Ascending aorta (tissue), 2 donors: ENCODE measurements at places on chromosomes 11 and 22. TPM values are rescaled to one million over a fixed set of nuclear protein-coding genes. Genes with fewer than 3 reads are reported as not detected.

Gene PDGFB
- 8.9 TPM for total RNA-seq

Gene PNPLA3
- not detected for total RNA-seq

DNA sequence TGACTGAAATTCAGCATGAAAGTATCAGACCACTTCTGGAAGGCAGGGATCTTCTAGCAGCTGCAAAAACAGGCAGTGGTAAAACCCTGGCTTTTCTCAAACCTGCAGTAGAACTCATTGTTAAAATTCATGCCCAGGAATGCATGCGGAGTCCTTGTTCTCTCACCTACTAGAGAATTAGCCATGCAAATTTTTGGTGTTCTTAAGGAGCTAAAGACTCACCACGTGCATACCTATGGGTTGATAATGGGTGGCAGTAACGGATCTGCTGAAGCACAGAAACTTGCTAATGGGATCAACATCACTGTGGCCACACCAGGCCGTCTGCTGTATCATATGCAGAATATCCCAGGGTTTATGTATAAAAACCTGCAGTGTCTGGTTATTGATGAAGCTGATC lies 19.1 kb downstream of the ZBTB44 start:
- H3K27ac ChIP-seq = no peak overlapping the region
- H3K4me1 ChIP-seq = no peaks in the 10 kb centered on the region
- no peak overlapping the region for H3K4me3 ChIP-seq

Gene KRTAP5-11
- not detected for total RNA-seq

DNA sequence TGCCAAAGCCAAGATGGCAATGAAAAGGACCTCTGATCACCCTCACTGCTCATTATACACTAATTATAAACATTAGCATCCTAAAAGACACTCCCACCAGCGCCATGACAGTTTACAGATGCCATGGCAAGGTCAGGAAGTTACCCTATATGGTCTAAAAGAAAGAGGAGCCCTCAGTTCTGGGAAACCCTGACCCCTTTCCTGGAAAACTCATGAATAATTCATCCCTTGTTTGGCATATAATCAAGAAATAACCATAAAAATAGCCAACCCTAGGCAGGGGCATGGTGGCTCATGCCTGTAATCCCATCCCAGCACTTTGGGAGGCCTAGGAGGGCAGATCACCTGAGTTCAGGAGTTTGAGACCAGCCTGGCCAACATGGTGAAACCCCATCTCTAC lies 12.7 kb upstream of the CAPN5 start:
- H3K4me3 ChIP-seq = no peak overlapping the region
- H3K27ac ChIP-seq = no peak overlapping the region
- H3K27me3 ChIP-seq = no peaks in the 10 kb centered on the region
- H3K4me1 ChIP-seq = no peaks in the 10 kb centered on the region
- no peak for DNase-seq
- no peaks in the 10 kb centered on the region for H3K36me3 ChIP-seq

Gene GRAMD1B
- total RNA-seq = 1.4 TPM

- no peaks in the 10 kb centered on the region for H3K27me3 ChIP-seq
Observed at GRCh38 chr11:122383186-122383585, 267.2 kb upstream of the BLID start.

DNA sequence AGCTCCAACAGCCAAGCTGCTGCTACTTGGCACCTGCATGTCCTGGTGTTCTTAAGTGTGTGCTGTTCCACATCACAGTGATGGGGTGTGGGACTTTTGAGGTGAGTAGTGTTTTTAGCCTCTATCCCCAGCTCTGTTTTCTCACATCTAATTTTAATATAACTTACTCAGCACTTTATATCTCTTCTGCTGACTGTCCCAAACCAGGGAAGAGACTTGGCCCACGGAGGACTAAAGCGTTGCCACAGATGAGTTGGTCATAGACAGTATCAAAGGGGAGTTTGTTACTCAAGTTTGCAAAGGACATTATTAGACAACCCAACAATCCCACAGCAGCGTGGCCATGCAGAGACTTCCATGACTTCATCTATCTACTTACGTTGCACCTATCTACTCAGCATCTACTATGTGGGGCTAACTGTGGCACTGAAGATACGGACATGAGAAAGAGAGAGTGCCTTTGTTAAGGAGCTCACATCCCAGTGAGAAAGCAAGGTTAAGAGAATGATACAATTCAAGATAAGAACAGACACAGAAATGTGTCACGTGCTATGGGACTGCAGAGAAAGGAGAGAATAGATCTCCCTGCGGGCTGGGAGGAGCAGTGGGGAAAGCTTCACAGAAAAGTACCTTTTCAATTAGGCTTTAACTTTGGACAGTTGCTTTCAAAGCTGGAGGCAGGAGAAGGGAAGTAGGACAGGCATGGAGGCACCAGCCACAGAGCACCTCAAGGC lies 82.4 kb downstream of the ME3 start:
- H3K4me3 ChIP-seq = no peak overlapping the region
- no peak for DNase-seq
- peaks cover 12% of the 10 kb centered on the region for H3K4me1 ChIP-seq
- H3K36me3 ChIP-seq = no peaks in the 10 kb centered on the region
- H3K27me3 ChIP-seq = no peaks in the 10 kb centered on the region
- no peak overlapping the region for H3K27ac ChIP-seq

Gene DBX1
- total RNA-seq = not detected

DNA sequence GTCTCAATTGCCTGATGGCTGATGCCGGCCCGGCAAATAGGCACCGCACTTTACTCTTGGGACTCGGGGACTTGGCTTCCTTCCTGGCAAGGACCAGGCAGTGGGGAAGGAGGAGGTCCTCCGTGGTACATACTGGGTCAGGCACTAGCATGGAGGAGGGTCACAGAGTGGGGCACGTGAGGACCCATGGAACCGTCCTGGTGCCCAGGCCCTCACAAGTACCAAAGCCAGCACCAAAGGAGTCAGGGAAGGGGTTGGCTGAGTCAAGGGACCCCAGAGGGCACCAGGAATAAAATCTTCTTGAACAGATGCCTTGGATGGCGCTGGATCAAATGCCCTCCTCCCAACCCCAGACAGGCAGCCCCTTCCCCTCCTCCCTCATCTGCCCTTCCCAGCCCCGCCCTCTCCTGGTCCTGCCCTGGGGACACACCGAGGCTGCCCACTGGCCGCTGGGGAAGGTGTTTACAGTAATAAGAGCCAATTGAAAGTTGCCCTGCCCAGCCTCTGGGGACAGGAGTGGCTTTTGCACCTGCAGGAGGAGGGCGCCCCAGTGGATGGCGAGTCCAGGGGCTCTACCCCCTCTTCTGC lies 5.6 kb upstream of the CARNS1 start:
- H3K27ac ChIP-seq = no peak overlapping the region
- no peaks in the 10 kb centered on the region for H3K27me3 ChIP-seq
- no peak overlapping the region for H3K4me3 ChIP-seq
- no peak for DNase-seq
- no peaks in the 10 kb centered on the region for H3K36me3 ChIP-seq
- no peaks in the 10 kb centered on the region for H3K4me1 ChIP-seq

GRCh38 chr11:45897556-45897955 lies 9.5 kb downstream of the FREY1 start:
- no peak overlapping the region for H3K4me3 ChIP-seq
- H3K4me1 ChIP-seq = peaks cover 20% of the 10 kb centered on the region
- DNase-seq = no peak
- H3K36me3 ChIP-seq = no peaks in the 10 kb centered on the region
- no peak overlapping the region for H3K27ac ChIP-seq
- H3K27me3 ChIP-seq = no peaks in the 10 kb centered on the region

DNA sequence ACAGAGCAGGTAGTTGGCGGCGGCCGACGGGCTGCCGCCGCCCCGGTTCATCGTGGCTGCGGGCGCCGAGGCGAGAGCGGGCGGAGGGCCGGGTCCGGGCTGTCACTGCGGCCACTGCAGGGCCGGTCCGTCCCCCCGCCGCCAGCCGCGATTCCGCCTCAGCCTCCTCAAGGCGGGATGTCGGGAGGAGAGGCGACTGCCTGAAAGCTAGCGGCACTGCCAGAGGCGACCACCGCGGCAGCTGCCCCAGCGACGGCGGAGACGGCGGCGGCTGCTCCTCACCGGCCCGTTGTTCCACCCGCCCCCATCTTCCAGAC lies 234 bp downstream of the SESN3 start:
- no peaks in the 10 kb centered on the region for H3K27me3 ChIP-seq
- peaks cover 14% of the 10 kb centered on the region for H3K4me1 ChIP-seq
- H3K4me3 ChIP-seq = peak overlapping the region; percentile 94
- DNase-seq = no peak
- no peaks in the 10 kb centered on the region for H3K36me3 ChIP-seq
- H3K27ac ChIP-seq = peak overlapping the region; percentile 83

GRCh38 chr22:22936915-22937656 lies 49.5 kb downstream of the IGLL5 start:
- H3K27me3 ChIP-seq = no peaks in the 10 kb centered on the region
- H3K4me3 ChIP-seq = no peak overlapping the region
- no peak for DNase-seq
- H3K27ac ChIP-seq = no peak overlapping the region
- no peaks in the 10 kb centered on the region for H3K36me3 ChIP-seq
- H3K4me1 ChIP-seq = no peaks in the 10 kb centered on the region

GRCh38 chr11:11980841-11981308 lies 27.6 kb downstream of the DKK3 start:
- peak overlapping the region; percentile 81 for H3K27ac ChIP-seq
- H3K4me3 ChIP-seq = no peak overlapping the region
- peaks cover 72% of the 10 kb centered on the region for H3K4me1 ChIP-seq
- H3K36me3 ChIP-seq = no peaks in the 10 kb centered on the region

- no peaks in the 10 kb centered on the region for H3K27me3 ChIP-seq
- H3K36me3 ChIP-seq = peaks cover 18% of the 10 kb centered on the region
- H3K4me3 ChIP-seq = no peak overlapping the region
- no peak for DNase-seq
- H3K27ac ChIP-seq = no peak overlapping the region
Observed at GRCh38 chr11:72962084-72962483, 147.9 kb downstream of the ATG16L2 start.

DNA sequence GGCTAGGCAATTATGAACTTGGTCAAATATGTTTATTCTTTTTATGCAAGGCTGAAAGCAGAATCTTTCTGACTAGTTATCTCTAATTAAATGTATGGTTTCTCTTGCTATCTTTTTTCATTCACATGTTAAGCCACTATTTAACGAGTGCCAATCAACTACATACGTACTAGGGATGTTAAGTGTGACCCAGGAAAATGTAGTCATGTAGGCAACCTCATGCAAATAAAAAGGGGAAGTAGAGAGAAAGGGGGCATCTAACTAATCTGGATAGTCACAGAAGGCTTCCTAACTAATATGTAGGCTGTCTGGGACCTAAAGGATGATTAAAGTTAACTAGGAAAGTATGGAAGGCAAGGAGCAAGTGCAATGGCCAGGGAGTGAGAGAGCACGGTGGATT lies 23.5 kb downstream of the TBRG1 start:
- H3K4me1 ChIP-seq = no peaks in the 10 kb centered on the region
- H3K36me3 ChIP-seq = no peaks in the 10 kb centered on the region
- H3K27ac ChIP-seq = no peak overlapping the region

Gene SSTR3
- not detected for total RNA-seq

GRCh38 chr11:70834984-70835560 lies 417.3 kb downstream of the SHANK2 start:
- H3K4me1 ChIP-seq = no peaks in the 10 kb centered on the region
- no peak overlapping the region for H3K27ac ChIP-seq
- DNase-seq = no peak
- H3K36me3 ChIP-seq = no peaks in the 10 kb centered on the region
- H3K4me3 ChIP-seq = no peak overlapping the region

- H3K4me1 ChIP-seq = no peaks in the 10 kb centered on the region
- H3K27me3 ChIP-seq = no peaks in the 10 kb centered on the region
- H3K27ac ChIP-seq = no peak overlapping the region
- no peak overlapping the region for H3K4me3 ChIP-seq
- DNase-seq = no peak
Observed at GRCh38 chr11:75878933-75879332, 63.9 kb downstream of the UVRAG start.

DNA sequence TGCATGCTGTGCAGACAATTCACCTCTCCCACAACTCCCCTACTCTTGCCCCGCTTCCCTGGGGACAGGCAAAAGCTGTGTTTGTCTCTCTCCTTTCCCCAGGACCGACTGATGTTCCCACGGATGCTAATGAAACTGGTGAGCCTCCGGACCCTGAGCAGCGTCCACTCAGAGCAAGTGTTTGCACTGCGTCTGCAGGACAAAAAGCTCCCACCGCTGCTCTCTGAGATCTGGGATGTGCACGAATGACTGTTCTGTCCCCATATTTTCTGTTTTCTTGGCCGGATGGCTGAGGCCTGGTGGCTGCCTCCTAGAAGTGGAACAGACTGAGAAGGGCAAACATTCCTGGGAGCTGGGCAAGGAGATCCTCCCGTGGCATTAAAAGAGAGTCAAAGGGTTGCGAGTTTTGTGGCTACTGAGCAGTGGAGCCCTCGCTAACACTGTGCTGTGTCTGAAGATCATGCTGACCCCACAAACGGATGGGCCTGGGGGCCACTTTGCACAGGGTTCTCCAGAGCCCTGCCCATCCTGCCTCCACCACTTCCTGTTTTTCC lies 1.4 kb upstream of the MADD start:
- peak overlapping the region; percentile 90 for H3K4me3 ChIP-seq
- H3K4me1 ChIP-seq = peaks cover 10% of the 10 kb centered on the region
- H3K27ac ChIP-seq = peak overlapping the region; percentile 95
- no peaks in the 10 kb centered on the region for H3K27me3 ChIP-seq

Gene OR52E8
- not detected for total RNA-seq

- H3K4me1 ChIP-seq = peaks cover 3% of the 10 kb centered on the region
- no peaks in the 10 kb centered on the region for H3K36me3 ChIP-seq
- no peaks in the 10 kb centered on the region for H3K27me3 ChIP-seq
Observed at GRCh38 chr22:48089601-48090331, 1327.3 kb downstream of the TBC1D22A start.

DNA sequence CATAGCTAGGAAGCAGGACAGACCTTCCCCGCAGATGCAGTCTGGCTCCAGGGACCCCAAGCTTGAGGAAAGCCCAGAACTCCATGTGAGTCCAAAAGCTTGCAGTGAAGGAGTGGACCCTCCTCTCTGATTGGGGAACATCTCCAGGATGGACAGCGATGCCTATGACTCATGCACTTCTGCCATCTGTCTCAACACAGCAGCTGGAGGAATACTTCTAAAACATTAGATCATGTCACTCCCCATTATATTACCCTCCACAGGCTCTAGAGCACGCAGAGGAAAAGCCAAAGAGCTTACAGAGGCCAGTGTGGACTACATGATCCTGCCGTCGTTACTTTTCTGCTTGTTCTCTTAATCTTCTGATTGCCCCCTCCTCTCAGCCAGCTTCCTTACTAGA lies 605.7 kb downstream of the INSC start:
- H3K4me3 ChIP-seq = no peak overlapping the region
- no peak for DNase-seq
- H3K27me3 ChIP-seq = no peaks in the 10 kb centered on the region
- H3K36me3 ChIP-seq = no peaks in the 10 kb centered on the region
- H3K4me1 ChIP-seq = no peaks in the 10 kb centered on the region
- H3K27ac ChIP-seq = no peak overlapping the region

- no peaks in the 10 kb centered on the region for H3K36me3 ChIP-seq
- no peak for DNase-seq
- H3K27me3 ChIP-seq = no peaks in the 10 kb centered on the region
- H3K4me3 ChIP-seq = no peak overlapping the region
Observed at GRCh38 chr11:32154275-32154674, 63.4 kb downstream of the RCN1 start.
